ENCODE measurements at places on chromosomes 1 and 21.

- peak; percentile 21 for DNase-seq
Observed at GRCh38 chr1:212077028-212077427, 41.5 kb downstream of the DTL start.

- DNase-seq, result peak; percentile 51
Observed at GRCh38 chr1:6599141-6599975, 3.3 kb downstream of the KLHL21 start.

DNA sequence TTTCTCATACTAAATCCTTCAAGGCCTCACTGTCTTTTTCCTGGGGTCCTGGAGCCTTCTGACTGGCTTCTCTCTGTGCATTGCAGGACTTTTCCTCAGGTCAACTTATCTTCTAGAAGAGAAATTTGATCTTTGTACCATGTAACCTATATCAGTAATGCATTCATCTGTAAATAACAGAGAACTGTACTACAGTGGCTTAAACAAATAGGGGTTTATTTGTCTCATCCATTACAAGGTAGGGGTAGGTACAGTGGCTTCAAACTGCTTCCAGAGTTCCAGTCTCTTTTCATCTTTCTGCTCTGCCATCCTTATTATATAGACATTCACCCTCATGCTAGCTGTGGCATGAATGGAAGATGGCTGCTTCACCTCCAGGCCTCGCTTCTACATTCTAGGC lies 29.5 kb upstream of the GTF2B start:
- no peak for DNase-seq

DNA sequence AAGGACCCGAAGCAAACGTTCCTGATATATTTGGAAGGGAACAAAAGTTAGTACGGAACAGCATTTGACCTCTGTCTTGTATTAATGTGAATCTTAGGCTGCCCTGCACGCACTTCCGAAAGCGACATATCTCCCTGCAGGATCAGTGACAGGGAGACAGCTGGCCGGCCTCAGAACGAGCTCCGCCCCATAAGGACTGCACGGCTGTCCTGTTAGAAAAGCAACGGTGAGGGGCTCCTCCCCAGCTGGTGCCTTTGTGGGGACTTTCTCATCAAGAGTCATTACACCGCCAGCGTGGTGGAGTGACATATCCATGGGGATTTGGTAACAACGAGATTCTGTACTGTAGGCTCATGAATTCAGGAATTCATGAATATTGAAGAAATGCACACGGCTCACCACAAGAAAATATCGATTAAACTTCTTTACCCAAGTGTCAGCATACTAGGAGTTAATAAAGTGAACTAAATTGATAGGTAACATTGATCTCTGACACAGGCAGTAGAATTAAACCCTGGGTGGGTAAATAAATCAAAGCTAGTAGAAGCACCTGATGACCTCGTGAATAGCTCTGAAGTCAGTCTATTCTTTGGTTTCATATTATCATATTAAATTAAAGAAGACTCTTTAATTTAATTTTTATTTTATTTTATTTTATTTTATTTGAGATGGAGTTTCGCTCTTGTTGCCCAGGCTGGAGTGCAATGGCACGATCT lies 8.1 kb upstream of the GREM2 start:
- no peak for DNase-seq

GRCh38 chr1:82153272-82153629 lies 352.5 kb downstream of the ADGRL2 start:
- DNase-seq, result peak; percentile 61

- DNase-seq, result no peak
Observed at GRCh38 chr1:35882586-35882944, 444 bp upstream of the AGO1 start.

DNA sequence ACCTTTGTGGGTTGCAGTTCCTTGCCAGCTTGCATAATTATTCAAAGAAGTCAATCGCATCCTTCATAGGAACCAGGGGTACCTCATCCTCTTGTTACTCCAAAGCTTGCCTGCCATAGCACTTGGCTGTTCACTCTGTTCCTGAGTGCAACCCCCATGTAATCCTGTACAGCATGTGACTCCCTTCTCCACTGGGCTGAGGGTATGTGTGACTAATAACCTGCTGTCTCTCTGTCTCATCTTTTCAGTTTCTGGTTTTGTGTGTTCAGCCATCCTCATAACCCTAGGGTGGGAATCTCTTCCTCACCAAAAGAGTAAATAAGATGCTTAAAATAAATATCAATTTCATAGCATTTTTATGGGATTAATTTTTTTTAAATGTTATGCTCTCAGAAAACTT lies 351.9 kb downstream of the S1PR1 start:
- DNase-seq, result peak; percentile 3

DNA sequence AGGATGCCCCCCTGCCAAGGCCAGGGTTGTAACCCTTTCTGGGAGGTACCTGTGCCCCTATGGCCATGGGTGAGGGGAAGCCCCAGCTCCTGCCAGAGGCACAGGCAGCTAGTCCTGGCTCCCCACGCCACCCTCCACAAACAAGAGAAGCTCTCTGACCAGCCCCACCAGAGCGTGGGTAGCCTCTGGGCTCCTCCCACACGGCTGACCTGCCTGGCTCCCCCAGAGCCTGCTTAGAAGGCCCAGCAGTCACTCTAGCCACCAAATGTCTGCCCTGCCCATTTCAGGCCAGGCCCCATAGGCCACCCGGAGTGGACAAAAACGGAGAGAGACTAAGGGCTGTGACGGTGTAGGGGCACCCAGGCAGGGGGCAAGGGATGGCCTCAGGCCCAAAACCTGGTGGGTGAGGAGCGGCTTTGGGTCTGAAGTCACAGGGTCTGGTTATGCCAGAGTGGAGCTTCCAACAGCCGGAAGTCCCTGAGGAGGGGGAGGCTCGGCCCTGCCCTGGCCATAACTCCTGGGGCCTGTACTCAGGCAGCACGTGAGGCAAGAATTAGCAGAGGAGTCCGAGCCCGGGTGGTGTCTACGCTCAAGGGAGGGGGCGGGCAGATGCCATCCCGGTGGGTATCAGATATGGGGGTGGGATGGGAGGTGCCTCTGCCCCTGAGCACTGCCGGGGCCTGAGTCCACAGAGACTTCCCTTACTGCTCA lies 155.4 kb downstream of the CASZ1 start:
- no peak for DNase-seq

DNA sequence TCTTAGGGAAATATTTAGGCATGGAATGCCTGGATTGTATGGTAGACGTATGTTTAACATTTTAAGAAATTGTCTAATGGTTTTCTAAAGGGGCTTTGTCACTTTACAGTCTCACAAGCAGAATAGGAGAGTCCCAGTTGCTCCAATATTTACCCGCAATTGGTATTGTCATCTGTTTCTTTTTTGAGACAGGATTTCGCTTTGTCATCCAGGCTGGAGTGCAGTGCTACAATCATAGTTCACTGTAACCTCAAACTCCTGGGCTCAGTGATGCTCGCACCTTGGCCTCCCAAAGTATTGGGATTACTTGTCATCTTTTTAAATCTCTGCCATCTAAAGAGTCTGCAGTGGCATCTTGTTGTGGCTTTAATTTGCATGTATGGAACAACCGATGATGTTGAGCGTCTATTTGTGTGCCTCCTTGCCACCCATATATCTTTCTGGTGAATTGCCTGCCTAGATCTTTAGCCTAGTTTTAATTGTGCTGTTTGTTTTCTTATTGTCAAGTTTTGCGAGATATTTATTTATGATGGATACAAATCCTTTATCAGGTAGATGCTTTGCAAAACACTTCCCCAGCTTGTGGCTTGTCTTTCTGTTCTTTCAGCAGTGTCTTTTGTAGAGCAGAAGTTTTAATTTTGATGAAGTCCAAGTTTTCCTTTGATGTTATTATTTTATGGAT lies 32.0 kb upstream of the EDARADD start:
- no peak for DNase-seq

- DNase-seq, result no peak
Observed at GRCh38 chr21:36134803-36135390, at the start of gene CBR3. TSS of gene CBR3 (plus strand) at chr21:36135079. CDS start at chr21:36135193, 114 bp downstream.

- no peak for DNase-seq
Observed at GRCh38 chr21:39150316-39150715, 32.9 kb downstream of the PSMG1 start.

DNA sequence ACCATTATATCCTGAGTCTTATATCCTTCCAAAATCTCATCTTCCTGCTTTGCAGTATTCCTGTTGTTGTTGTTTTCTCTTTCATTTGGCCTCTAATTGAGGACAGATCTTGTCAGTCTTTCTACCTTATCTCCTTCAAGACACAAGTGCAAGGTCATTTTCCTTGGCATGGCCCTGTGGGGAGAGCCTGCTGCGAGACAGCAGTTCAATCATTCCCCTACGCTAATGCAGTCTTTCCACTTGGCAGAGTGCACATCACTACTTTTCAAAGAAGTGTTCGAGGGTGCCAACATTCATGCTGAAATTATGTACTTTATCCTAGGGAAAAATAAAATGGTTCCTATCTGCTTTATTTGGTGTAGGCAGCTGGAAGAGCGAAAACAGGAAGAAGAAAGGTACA lies 130.3 kb upstream of the SPATA6 start:
- DNase-seq, result no peak

GRCh38 chr1:10620776-10621175 lies 146.0 kb downstream of the PEX14 start:
- DNase-seq, result no peak

DNA sequence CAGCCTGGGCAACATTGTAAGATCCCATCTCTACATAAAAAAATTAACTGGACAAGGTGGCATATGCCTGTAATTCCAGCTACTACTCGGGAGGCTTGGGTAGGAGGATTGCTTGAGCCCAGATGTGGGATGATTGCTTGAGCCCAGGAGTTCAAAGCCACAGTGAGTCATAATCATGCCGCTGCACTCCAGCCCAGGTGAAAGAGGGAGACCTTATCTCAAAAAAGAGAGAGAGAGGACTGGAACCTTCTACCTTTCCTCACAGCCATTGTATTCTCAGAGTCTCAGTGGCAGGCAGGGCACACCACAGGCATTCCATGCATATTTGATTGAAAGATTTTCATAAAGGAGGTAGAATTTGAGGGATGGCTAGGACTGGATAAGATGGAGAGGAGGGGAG lies 78.4 kb downstream of the KIF14 start:
- no peak for DNase-seq

DNA sequence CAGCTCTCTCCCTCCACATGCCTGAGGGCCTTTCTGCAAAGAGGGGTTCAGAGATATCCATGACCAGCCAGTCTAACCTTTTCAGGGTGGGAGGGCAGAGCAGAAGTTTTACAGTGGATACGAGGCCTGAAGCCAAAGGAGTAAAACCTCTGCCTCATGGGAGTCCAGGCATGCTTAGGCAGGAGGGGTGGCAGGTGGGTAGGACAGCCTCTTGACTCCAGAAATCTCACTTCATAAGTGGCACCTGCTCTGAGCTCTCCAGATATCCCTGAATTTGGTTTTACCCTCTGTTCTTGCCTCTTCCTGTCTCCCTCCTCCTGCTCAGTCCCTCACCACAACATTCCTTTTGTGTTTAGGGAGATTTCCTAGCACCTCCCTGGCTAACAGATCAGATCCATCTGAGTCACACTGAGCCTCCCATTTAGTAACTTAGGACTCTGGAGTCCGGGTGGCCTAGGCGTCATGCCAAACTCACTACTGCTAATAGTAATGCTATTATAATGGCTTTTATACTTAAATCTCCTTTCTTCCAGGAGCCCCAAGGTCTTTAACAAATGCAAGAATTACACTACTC lies 201.0 kb downstream of the HS2ST1 start:
- peak; percentile 75 for DNase-seq

DNA sequence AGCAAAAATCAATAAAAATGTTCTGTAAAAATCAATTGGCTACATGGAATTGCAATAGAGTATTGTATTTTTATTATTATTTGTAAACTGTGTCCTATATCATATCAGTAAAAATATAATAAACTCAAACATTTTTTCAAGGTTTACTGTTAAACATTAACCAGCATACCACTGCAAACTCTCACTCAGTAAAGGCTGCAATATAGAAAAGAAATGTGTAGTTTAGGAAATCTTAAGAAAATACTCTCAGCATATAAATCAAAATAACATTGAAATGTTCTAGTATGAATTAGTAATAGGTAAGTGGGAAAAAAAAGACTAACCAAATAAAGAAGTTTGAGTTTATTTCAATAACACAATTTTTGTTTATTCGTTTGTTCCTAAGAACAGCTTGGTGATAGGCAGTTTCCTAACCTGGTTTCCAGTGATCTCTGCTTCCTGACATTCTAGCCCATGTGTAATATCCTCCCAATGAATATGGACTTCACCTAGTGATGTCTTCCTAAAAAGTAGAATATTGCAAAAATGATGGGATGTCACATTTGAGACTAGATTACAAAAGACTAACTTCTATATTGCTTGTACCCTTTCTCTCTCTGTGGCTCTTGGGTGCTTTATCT lies 870.1 kb downstream of the BRINP3 start:
- DNase-seq, result peak; percentile 16

DNA sequence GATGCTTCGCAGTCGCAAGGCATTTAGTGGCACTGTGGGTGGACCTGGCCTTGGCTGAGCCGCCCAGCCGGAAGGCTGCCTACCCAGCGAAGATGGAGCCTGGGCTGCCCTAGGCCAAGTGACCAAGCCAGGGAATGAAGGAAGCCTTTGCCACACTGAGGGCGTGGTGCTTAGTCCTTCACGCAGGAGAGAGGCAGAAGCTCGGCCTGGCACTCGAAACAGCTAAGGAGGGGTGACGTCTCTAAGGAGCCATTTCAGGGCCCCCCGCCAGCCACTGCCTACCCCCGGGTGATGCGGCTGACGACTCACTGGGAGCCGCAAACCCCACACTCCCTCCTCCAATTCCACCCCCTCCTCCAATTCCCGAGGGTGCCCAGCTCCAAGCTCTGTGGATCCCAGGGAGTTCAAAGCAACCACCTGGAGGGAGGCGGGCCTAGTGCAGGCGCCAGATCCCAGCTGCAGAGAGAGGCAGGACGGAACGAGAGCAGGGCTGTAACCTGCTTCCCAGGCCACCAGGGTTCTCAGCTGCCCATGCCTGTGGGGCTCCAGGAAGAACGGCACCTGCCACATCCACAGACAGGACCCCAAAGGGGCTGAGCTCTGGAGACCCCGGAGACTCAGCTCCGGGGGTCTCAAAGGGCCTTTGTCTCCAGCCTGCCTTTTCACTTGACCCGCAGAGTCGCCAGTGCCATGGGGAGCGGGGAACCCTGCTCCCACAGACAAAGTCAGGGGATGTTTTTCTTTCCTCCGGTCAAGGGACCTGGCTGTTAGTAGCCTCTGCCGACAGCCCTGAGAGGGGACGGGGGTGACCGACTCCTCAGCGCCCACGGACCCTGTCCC lies 75.8 kb downstream of the ARHGEF16 start:
- no peak for DNase-seq

DNA sequence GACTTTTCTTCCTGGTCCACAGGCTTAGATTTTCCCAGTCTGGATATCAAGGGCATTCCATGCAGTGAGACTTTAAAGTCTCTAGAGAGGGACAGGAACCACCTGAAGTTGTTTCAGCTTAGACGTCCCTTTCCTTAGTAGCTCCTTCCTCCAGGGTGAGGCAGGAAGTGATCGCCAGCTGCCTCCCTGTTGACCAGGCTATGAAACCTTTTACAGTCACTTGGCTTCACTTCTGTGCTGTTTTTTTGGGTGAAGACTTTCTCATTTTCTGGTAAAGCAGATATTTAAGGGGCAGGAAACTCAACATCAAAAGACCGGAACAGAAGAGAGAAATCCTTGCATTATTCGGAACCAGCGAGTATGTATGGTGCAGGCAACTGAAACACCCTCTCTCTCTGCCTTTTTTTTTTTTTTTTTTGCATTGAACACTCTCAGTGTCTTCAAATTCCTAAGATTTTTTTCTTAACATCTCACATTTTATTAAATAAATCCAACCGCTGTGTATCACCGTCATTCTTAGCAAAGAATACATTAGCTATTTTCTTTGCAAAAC lies 234.6 kb upstream of the IRF2BP2 start:
- no peak for DNase-seq
